ENCODE measurements at places on chromosomes 11 and 22.

- DNase-seq, result no peak
Observed at GRCh38 chr11:121119440-121119839, 18.4 kb downstream of the TECTA start.

DNA sequence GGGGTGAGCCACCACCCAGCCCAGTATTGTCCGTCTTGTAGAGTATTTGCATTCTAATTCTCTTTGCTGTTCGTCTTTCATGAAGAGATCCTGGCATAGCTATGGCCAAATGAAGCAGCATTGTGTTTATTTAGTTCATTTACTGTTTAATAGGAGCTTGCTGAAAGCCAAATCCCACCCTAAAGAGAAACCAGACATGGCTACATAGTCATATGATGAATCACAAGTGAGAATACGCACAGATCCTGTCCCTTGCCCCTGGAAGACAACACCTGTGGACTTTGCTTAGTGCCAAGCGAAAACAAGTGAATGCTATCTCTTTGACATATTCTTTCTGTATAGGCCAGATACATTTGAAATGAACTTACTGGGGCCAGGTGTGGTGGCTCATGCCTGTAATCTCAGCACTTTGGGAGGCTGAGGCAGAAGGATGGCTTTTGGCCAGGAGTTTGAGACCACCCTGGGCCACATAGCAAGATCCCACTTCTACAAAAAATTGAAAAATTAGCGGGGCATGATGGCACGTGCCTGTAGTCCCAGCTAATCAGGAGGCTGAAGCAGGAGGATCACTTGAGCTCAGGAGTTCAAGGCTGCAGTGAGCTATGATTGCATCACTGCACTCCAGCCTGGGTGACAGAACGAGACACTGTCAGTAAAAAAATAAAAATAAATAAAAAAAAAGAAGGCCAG, 5.1 kb upstream of the ARFGAP3 start:
- DNase-seq, result no peak

GRCh38 chr22:20031732-20032406, 11.0 kb downstream of the TANGO2 start:
- no peak for DNase-seq

DNA sequence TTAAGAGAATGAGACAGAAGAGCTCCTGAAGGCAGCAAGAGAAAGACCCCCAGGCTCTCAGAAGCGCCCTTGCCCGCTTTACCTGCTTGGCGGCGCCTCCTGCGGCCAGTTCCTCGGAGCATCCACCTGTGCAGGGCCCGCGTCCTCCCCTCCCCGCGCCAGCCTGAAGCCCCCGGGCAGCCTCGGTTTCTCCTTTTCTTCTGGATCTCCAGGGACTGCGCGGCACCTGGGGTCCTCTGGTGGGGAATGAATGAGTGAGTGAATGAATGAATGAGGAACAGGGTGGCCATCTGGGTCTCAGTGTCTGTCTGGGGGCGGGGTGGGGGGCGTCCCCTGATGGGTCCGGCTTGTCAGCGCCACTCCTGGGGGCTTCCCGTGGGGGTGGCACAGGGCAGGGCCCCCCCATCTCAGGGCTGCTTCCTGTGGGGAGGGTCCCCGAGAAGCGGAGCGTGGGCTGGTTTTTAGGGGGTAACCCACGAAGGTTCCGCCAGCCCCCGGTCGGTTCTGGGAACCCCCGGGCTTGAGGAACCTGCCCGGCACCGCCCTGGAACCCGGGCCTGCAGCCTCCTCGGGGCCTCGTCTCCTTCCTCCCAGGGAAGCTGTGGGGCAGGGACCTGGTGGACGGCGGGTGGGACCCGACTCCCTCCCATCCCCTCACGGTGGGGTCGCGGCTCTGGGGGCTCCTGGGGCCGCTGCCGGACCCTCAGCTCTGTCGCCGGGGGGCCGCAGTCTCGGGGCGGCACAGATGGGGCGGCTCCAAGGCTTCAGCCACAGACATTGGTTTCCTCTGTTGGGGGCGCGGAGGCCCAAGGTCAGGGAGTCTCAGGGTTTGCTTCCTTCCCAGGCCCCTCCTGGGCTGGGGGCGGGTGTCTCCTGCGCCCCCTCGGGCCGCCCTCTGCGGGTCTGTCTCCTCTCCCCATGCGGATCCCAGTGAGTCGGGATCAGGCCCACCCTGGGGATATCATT, 8.3 kb upstream of the KRTAP5-7 start:
- no peak for DNase-seq

- no peak for DNase-seq
Observed at GRCh38 chr11:11056749-11057471, 199.1 kb upstream of the ZBED5 start.

- DNase-seq, result no peak
Observed at GRCh38 chr11:35247428-35247827, 108.5 kb downstream of the CD44 start.

DNA sequence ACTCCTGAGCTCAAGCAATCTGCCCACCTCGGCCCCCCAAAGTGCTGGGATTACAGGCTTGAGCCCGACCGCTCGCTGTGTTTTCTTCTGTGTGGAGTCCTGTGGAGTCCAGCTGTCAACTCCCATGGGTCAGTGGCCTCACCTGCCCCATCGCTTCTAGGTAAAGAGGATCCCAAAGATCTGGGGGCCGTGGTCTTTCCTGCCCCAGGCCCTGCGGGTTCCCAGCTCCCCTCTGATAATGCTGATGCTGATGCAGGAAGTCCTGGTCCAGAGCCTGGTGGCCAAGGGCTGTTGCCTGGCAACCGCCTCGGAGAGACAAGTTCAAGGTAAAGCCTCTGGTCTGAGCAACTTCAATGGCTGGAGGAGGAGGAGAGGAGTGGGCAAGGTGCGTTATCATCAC, 9.6 kb downstream of the SSTR3 start:
- DNase-seq, result no peak

GRCh38 chr11:112611771-112612170, 349.4 kb upstream of the NCAM1 start:
- DNase-seq, result no peak

- no peak for DNase-seq
Observed at GRCh38 chr11:79219186-79220045, 221.4 kb downstream of the TENM4 start.

DNA sequence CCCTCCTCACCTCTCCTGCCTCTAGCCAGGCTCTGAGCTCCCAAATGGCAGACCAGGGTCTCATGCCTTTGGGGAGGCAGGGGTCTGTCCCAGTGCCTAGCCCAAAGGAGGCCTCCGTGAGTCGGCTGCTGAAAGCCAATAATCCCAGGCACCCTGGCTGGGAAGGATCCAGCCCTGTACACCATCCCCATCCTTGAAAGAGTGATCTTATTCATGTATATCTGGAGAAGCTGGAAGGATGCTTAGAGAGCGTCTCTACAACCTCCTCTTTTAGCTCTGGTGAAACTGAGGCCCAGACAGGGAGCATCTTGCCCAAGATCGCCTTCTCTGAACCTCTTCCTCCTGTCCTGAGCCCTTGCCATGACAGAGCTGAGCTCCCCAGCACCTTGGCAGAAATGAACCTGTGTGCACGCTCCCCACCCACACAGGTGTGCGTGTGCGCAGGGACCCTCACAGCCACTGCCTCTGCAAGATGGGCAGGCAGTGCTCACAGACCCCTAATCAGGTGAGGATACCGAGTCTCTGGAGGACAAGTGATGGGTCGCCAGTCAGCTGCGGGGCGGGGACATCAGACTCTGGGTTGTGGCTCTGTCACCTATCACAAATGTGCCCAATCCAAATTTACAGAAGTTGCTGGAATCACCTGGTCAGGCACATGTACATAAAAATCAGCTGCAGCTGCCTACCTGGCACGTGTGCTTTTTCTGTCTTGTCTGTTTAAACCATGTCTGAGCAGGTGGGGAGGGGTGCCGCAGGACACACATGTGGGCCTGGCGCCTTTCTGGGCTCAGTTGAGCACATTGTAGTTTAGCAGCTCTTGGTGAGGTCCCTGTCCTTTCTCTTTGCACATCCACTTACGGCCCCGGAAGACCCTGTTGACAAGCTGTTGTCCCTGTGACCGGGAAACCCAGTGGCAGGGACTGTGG, 49.3 kb upstream of the WNT7B start:
- DNase-seq, result no peak

GRCh38 chr11:77672264-77672663, 34.7 kb upstream of the CLNS1A start:
- DNase-seq, result no peak

GRCh38 chr22:33429281-33429680, 371.1 kb upstream of the SYN3 start:
- DNase-seq, result no peak

DNA sequence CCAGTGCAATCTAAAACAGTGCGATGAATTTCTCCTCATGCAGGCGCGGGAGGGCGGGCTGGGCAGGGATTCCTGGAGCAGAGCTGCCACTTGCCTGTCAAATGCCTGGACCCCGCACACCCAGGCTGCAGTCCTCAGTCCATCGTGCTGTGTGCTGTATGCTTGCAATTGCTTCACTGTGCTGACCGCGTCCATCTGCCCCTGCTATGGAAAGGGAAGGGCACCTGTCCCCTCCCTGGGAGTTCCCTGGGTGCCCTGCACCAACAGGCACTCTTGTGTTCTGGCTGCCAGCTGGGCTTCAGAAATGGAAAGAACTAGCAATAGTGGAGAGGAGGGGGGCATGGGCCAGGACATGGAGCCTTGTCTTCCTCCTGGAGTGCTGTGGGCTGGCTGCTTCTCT, 185.4 kb upstream of the B3GAT1 start:
- no peak for DNase-seq

Data from stimulated activated CD4-positive, alpha-beta T cell treated with anti-CD3 and anti-CD28 coated beads, TNF-alpha, amount 100 ng/mL, for 4 hours (primary cell).